ENCODE measurements at places on chromosomes 11 and 22.

GRCh38 chr22:32414191-32414590 is 2.1 kb upstream of the RTCB start:
- DNase-seq, result no peak

DNA sequence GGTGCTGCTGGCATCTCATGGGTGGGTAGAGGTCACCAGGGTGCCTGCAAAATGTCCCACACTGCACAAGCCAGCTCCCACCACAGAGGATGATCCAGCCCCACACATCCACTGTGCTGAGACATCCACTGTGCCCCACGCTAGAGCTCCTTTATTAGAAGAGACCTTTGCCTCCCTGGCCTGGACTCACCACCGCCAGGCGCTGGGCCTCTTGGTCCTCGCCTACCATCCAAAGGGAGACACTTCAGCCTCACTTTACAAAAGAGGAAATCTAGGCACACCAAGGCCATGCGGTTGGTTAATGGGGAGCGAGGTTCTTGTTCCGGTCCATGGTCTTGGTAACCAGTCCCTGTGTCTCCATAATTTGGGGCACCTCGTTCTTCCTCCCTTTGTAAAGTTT is 3.4 kb upstream of the ANO1 start:
- no peak for DNase-seq

DNA sequence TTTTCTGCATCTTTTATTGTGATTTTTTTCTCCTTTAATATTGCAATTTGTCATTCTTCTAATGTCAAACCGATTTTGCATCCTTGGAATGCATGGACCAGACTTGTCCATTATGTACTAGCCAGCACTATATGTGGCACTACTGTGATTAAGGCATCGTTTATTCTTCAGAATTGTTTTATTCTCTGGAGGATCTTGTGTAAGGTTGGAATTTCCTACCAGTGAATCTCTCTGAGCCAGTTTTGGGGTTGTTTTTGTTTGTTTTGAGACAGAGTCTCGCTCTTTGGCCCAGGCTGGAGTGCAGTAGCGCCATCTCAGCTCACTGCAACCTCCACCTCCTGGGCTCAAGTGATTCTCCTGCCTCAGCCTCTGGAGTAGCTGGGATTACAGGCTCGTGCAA is 58.5 kb downstream of the IGLL5 start:
- no peak for DNase-seq

DNA sequence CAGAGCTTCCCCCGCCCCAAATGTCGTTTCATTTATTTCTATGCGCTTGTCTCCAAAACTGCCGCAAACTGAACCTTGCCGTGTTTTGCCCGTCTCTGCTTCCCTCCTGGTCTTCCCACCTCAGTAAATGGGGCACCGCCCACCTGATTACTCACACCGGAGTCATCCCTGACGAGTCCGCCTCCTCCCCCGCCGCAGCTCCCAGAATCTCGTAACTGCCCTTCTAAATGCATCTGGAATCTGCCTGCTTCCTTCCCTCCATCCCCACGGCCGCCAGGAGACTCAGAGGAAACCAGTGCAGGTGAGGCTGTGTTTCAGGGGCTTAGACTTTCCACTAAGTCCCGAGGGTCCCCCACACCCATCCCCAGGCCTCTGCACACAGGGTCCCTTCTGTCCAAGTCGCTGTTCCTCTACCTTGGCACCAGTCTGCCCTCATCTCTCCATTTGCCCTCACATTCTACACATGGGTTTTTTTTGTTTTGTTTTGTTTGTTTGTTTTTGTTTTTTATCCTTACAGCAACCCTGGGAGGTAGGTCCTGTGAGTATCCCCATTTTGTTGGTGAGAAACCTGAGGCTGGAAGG is 62.6 kb upstream of the PHF21B start:
- no peak for DNase-seq

DNA sequence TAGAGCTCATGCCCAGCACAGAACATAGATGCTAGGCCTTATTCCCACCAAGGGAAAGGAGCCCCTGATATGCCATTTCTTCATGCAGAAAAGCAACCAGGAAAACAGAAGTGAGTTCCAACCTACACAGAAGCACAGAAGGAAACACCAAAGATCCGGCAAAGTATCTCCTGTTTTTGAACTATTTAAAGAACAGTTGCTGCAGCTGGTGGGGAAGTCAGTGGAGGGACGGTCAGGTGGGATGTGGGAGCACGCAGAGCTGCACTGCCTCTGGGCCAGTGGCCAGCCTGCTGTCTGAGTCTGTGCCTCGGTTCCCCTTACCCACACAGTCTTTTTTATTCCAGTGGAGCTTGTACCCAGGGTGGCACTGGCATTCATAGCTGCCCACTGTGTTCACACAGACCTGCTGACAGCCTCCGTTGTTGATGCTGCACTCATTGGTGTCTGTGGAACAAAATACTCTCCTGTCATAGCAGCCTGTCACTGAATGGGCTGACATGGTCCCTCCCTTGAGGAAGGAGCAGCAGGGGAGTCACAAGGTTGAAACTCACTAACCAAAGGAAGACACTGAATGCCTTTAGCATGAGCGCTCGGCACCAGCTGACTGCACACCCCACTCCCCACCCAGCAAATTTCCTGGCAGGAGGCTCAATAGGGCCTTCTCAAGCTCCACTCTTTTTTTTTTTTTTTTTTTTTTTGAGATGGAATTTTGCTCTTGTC is 37.9 kb downstream of the SCUBE2 start:
- DNase-seq, result no peak

DNA sequence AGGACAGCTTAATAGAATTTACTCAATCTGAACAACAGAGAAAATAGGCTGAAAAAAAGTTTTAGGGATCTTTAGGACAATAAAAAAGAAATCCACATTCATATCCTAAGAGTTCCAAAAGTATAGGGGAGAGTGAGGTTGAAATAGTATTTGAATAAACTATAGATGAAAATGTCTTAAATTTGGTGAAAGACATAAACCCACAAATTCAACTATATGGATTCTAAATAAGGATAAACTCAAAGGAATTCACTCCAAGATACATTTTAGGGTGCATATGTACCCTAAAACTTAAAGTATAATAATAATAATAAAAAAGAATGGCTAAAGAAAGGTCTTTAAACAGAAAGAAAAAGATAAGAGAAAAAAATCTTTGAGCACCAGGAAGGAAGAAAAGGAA is 203.1 kb downstream of the GUCY1A2 start:
- DNase-seq, result no peak

- DNase-seq, result no peak
Observed at GRCh38 chr11:17580271-17580670, 33.2 kb downstream of the OTOG start.

DNA sequence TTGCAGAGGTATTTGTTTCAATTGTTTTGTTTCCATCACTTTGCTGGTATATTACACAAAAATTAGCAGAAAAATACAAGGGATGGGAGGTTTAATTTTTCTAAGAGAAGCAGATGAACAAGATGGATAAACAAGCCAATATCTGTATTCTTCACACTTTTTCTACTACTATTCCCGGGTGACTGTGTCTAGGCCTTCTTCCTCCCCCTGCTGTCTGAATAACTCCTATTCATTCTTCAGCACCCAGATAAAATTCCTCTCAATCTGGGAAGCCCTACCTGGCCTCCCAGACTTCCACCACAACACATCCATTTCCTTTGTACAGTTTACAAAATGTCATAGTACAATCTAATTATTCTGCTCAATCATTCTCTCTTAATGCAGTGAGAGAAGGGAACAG is 666.6 kb upstream of the TENM4 start:
- DNase-seq, result no peak

DNA sequence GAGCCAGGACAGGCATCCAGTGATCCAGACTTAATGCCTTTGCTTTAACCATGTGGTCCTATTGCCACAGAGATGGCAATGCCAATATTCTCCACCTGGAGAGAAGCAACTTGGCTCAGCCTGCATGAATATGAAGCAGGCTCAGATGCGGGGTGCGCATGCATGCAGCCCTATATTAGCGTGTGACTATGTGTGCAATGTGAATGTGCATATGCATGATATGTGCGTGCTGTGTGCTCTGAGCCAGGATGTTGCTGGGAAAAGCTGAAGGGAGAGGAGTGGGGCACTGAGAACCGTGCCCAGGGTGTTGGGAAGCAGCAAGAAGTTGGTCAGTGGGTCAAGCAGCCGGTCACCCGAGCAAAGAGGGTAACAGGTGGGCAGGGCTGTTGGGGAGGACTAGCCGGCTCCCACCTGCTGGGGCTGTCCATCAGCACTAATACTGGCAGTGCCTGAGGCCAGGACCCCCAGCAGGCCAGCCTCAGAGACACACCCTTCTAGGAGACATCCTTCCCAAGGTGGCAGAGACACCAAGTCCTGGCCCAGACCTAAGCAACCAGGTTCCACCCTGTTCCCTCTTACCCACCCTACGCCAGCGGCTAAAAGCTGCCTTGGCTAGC is 24.8 kb upstream of the MYOD1 start:
- no peak for DNase-seq
